Uterus (tissue), 4 donors: ENCODE measurements at places on chromosomes 3 and 15. TPM values are rescaled to one million over a fixed set of nuclear protein-coding genes. Genes with fewer than 3 reads are reported as not detected.

GAP43 gene
- total RNA-seq, result not detected

DNA sequence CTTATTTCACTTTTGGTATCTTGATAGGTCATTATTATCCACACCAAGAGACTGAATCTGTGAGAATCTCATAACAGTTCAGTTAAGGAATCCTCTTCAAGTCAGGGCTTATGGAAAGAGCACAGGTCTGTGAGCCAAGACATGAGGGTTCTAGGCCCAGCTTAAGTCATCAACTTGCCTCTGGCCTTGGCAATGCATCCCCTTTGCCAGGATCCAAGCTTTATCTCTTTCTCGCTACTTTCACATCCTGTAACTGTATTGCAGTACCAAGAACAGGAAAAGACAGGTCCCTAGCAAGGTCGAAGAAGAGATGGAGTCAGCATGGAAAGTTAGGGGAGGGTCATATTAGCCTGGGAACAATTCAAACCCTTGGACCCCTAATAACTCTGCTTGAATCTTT is 13.5 kb upstream of the APOD start:
- no peaks in the 10 kb centered on the region for H3K27me3 ChIP-seq
- H3K36me3 ChIP-seq, result no peaks in the 10 kb centered on the region
- DNase-seq, result no peak

- no peak for DNase-seq
- no peaks in the 10 kb centered on the region for H3K4me1 ChIP-seq
- H3K27ac ChIP-seq, result no peak overlapping the region
Measured at GRCh38 chr3:69605867-69606266, 133.4 kb upstream of the MITF start.

CLK3 gene
- total RNA-seq, result 90.4 TPM
